ENCODE measurements at places on chromosomes 4 and X.

DNA sequence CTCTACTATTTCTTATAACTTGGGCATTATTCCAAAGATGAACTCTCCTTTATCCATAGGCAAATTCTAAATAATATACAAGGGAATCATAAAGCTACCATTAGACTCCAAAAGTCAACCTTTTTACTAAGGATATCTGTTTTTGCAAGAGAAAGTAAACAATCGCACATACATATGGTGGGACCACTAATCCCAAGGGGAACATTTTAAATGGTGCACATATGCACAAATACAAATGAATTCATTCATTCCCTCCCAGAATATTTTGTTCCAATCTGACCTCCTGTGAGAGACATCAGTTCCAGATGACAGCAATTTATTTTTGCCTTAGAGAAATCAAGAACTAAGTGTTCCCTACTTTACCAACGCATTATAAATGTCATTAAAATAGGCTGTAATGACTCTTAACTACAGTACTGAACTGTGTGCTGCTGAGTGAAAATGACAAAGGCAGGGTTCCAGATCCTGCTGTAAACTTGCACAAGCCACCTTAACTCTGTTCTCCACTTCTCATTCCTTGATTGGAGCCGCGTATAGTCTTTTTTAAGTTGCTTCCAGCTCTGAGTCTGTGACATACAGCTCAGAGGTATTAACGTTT, 2.0 kb downstream of the DHX15 start:
- no peak for DNase-seq

DNA sequence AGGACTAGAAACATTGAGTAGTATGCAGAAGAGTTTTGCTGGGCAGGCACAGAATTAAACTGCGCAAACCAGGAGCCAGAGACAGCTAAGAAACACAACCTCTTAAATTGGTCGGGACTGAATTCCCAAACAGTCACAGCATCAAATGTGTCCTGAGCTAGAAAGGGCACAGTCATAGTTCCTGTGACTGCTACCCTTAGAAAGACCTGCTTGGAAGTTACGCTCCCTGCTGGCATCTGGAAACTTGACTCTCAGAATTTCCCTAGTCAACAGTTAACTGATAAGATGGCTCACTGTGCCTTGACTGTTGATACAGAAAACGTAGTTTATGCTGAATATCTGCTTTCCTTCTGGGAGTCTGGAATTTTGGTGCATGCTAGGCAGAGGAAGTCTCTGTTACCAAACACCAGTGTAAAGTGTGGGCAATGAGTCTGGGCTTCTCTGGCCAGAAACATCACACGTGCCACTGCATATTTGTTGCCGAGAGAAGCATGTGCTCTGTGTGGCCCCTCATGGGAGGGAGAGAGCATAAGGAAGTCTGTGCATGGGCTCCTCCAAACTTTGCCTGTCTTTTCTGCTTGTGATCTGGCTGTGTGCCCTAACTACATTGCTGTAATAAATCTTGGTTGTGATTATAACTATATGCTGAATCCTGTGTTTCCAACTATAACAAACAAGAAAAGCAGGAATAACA, 11.6 kb upstream of the EOLA2 start:
- no peak for DNase-seq

GRCh38 chrX:55213381-55213780, 6.8 kb upstream of the PAGE5 start:
- DNase-seq: no peak

GRCh38 chrX:132955690-132956089, 2.7 kb downstream of the HS6ST2 start:
- no peak for DNase-seq

DNA sequence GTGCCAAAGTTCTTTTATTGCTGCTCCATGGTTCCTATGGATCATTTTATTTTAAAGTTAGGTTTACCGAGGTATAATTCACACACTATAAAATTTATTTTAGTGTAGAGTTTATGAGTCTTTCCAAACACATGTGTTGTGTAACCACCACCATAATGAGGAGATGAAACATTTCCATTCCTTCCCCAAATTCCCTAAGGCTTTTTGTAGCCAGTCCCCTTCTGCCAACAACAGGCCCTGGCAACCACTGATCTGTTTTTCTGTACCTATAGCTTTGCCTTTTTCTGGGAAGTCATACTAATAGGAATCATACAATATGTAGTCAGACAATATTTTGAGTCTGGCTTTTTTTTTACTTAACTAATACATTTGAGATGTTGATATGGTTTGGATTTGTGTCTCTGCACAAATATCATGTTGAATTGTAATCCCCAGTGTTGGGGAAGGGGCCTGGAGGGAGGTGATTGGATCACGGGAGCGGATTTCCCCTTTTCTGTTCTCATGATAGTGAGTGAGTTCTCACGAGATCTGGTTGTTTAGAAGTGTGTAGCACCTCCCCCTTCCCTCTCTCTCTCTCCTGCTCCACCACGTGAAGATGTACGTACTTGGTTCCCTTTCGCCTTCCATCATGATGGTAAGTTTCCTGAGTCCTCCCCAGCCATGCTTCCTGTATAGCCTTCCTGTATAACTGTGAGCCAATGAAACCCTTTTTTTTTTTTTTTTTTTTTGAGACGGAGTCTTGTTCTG, 59.6 kb upstream of the DHX15 start:
- DNase-seq: no peak

DNA sequence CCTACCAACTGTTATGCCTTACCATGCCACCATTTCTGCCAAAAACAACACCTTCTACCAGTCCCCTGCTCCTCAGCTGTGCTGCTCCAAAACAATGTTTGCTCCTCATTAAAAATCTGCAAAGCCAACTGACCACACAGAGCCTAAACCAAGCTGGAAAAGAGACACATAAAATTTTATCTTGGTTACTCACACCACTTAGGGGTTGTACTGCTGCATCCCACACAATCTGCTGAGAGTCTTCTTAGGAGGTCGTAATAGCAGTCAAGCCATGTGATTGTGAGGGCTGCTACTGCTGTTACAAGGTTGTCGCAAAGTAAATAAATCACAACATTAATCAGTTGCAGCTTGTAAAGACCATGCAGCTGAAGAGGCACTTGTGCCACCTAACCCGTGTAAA, 607.4 kb upstream of the FAM241A start:
- DNase-seq: no peak

DNA sequence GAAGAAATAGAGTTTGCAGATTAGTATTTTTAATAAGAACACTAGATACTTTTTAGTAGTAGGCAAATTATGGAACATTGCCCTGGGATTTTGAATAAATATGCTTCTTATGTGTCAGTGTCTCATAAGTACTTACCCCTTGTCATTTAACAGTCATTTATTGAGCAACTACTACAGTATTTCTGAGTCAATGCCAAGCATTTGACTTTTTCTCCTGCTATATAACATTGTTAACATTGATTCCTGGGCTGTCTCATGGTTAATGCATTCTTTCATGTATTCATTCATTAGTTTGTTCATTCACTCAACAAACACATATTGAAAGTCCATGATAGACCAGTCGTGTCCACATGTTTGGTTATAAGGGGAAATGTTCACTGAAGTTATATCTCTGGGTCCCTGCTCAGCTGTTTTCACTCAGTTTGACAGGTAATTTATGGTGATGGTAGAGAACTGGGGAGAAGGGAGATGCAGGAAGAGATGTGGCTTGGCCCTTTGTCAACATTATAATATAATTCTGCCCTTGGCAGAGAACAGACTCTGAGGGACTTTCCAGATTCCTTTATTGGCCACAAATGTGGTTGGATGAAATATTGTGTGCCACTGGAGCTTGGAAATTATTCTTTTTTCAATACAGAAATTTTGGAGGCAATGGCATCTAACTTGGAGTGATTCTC, 49.8 kb downstream of the OSTC start:
- no peak for DNase-seq

DNA sequence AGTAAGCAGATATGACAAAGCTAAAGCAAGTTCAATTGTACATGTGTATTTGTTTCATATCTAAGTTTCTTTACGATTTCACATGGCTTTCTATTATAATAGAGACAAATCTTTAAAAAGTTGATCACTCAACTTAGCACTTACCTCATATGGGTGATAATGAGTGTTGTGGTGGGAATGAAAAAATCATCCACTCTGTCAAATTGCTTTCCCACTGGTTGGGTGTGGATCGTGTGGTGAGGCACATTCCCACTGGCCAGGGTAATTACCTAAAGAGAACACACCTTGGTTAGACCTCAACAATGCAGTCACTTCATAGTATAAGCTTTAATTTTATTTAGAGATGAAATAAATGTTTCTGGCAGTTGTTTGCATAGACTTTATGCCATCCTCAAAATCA, 708.9 kb downstream of the FSTL5 start:
- no peak for DNase-seq

GRCh38 chrX:113059714-113060113, 219.1 kb upstream of the AMOT start:
- no peak for DNase-seq

DNA sequence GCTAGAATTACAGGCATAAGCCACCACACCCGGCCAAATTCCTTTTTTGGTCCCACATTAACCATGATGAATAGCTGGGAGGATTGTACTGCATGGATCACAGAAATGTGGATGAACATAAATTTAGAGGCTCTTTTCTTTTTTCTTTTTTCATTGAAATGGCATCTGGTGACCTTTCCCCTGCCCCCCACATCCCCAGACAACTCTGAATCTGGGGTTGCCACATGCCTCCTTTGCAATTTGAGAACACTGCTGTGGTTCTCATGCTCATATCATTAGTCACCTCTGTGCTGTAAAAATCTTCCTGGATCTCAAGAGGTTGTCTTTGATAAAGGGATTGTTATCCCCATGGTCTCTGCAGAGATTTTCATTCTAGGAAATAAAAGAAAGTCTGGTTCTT, 22.8 kb upstream of the FMR1NB start:
- no peak for DNase-seq

DNA sequence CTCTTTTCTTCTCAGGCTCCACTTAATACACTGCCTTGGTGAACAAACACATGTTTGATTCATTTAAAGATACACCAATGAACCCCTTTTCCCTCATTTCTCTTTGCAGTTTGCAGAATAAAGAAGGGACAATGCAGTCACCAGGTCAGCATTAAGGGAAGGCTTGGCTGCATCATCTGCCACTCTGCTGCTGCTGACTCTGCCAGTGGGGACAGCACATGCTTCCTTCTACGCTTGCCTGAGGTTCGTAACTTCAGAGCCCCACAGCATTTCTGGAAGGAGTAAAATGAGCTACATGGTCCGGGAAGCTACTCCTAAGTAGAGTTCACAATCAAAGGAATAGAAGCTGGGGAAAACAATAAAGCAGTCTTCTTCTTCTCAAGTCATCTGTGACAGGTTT, 178.9 kb upstream of the GATB start:
- no peak for DNase-seq

- DNase-seq: no peak
Observed at GRCh38 chr4:8851321-8852117, 20.1 kb downstream of the HMX1 start.

- DNase-seq: no peak
Observed at GRCh38 chr4:104492183-104492771, 2.4 kb downstream of the CXXC4 start.

Measured in activated naive CD4-positive, alpha-beta T cell treated with Interleukin-2 at 50 U/mL for 16 hours (primary cell).